H1 (cell line): ENCODE measurements at places on chromosomes 6 and 20. TPM values are rescaled to one million over a fixed set of nuclear protein-coding genes. Genes with fewer than 3 reads are reported as not detected.

GRCh38 chr6:90370493-90370959, 73.9 kb upstream of the BACH2 start:
- DNase-seq, result no peak
- no peak overlapping the region for H3K27ac ChIP-seq

Gene TRDN
- 1.2 and 1.6 TPM in 2 replicates for polyA plus RNA-seq

- H3K27ac ChIP-seq, result no peak overlapping the region
- H3K4me3 ChIP-seq, result no peak overlapping the region
- H3K27me3 ChIP-seq, result no peaks in the 10 kb centered on the region
- DNase-seq, result no peak
- no peaks in the 10 kb centered on the region for H3K36me3 ChIP-seq
- peaks cover 4% of the 10 kb centered on the region for H3K4me1 ChIP-seq
Observed at GRCh38 chr6:25010902-25011625, 75.3 kb upstream of the RIPOR2 start.

- H3K27me3 ChIP-seq, result peaks cover 4% of the 10 kb centered on the region; the same call in 1 of the 2 replicates
- no peaks in the 10 kb centered on the region for H3K4me1 ChIP-seq
- no peak for DNase-seq
- H3K4me3 ChIP-seq, result no peak overlapping the region
- no peaks in the 10 kb centered on the region for H3K36me3 ChIP-seq
Observed at GRCh38 chr6:136696783-136697364, 95.4 kb downstream of the MAP3K5 start.

DNA sequence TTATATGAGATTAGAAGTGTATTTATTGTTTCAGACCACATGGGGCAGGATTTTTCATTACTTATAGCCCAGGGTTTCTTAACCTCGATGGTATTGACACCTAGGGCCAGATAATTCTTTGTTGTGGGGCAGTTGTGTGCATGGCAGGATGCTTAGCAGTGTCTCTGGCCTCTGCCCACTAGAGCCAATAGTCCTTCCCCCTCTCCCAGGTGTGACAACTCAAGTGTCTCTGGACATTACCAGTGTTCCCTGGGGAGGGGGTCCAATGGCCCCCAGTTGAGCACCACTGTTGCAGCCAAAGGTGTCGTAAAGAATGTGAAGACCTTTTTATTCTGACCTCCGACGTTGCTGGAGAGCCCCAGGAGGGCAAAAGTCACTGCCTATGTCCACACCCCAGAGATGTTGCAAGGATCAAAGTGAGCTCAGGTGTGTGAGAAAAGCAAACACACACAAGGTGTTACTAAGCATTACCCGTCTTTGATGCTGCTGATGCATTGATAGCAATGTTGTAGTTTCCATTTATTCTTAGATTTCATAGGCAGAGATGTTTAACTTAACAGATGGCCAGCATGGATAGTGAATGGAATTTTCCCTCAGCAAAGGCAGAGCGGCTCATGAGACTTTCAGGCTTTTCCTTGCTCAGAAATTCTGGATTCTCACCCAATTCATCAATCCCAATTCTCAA, 22.2 kb downstream of the BANF2 start:
- no peaks in the 10 kb centered on the region for H3K27me3 ChIP-seq
- no peak overlapping the region for H3K27ac ChIP-seq
- no peak for DNase-seq
- H3K4me1 ChIP-seq, result no peaks in the 10 kb centered on the region

Gene BCAS1
- polyA plus RNA-seq, result 0.06 and 0.08 TPM in 2 replicates

DNA sequence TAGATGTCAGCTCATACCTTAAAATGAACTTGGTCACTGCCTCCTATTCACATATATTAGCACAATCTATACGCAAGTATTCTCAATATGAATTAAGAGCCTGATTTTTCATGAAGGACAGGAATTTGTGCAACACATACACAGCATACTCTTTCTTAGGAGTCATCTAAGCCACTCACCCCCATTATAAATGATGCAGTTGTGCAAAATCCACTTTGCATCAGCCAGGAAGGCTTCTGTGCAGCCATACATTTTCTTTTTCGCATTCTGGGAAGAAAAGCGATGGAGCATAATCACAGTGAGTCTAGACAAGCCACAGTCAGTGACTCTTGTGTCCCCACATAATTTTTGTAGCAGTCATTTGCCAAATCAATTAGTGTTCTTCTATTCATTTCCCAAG, 66.5 kb downstream of the ZMYND8 start:
- H3K27me3 ChIP-seq, result no peaks in the 10 kb centered on the region
- no peak overlapping the region for H3K4me3 ChIP-seq
- DNase-seq, result no peak
- H3K36me3 ChIP-seq, result peaks cover 29% of the 10 kb centered on the region
